Activated T-helper 1 cell treated with anti-CD3 and anti-CD28 coated beads, Interleukin-12 subunit alpha, Interleukin-12 subunit beta, Interleukin-2, Interleukin-4 antibody, amounts not matched to agents 30 ng/mL and 10 ng/mL and 1 ng/mL, durations not matched to agents 14 hours and 24 hours and 36 hours (primary cell): ENCODE measurements at places on chromosomes 2 and 18. TPM values are rescaled to one million over a fixed set of nuclear protein-coding genes. Genes with fewer than 3 reads are reported as not detected.

GRCh38 chr2:105294844-105295481 lies 34.6 kb downstream of the TGFBRAP1 start:
- DNase-seq, result no peak

DNA sequence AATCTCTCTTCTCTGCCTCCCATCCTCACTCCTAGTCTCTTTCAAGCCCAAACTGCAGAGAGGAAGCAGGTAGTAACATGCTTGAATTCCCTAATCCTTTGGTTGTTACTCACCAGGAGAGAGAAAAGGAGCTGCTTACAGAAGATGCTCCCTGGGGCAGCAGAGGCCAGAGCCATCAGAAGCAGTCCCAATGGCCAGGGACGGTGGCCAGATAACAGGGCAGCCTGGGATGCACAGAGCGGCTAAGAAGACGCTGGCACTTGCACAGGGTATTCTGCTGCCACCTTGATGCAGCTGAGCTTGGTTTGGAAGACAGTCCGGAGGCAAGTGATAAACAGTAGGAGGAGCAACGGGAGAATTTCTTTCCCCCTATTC lies 250 bp downstream of the DSC1 start:
- DNase-seq, result no peak

GRCh38 chr2:709138-709765 lies 32.0 kb upstream of the TMEM18 start:
- DNase-seq, result no peak

DNA sequence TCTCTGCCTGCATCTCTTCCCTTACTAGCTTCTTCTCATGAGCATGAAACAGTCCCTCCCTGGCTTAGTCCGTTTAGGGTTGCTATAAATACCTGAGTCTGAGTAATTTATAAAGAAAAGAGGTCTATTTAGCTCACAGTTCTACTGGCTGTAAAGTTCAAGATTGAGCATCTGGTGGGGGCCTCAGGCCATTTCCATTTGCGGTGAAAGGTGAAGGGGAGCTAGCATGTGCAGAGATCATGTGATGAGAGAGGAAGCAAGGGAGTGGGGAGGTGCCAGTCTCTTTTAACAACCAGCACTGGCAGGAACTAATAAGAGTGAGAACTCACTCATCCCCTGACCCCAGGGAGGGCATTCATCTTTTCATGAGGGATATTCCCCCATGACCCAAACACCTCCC lies 26.8 kb downstream of the RHBDD1 start:
- no peak for DNase-seq

Gene RNF138
- total RNA-seq, result 80.5 and 83.0 TPM in 2 replicates

DNA sequence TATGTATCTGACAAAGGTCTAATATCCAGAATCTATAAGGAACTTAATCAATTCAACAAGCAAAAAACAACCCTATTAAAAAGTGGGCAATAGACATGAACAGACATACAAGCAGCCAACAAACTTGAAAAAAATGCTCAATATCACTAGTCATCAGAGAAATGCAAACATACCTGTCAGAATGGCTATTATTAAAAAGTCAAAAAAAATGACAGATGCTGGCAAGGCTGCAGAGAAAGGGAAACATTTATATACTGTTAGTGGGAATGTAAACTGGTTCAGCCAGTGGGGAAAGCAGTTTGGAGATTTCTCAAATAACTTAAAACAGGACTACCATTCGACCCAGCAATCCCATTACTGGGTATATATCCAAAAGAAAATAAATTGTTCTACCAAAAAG lies 21.6 kb downstream of the SESTD1 start:
- DNase-seq, result no peak
